Activated CD4-positive, alpha-beta T cell treated with anti-CD3 and anti-CD28 coated beads for 36 hours (primary cell): ENCODE measurements at places on chromosomes 11 and 22. TPM values are rescaled to one million over a fixed set of nuclear protein-coding genes. Genes with fewer than 3 reads are reported as not detected.
A peak's percentile ranks its signal among the peaks of the same experiment; 100 is the strongest.

DNA sequence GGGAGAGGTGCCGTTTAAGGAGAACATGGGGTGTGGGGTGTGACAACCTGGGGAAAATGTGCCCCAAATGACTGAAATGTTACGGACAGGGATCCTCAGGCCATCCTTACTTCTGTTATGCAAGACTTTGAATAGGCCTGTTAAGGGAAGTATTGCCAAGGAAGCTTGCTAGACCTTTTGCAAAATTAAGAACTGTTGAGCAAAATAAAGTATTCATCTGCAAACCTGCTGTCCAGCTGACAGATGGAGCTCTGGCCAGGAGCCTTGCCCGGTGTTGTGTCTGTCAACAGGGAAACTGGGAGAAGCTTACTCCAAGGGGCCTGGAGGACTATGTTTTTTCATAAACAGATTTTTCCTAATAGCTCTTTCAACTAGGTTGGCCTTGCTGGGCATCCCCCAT, 48.0 kb downstream of the FAT3 start:
- DNase-seq = no peak
- H3K4me1 ChIP-seq = no peaks in the 10 kb centered on the region
- no peaks in the 10 kb centered on the region for H3K36me3 ChIP-seq

- H3K36me3 ChIP-seq = peaks cover 40% of the 10 kb centered on the region
- no peak overlapping the region for H3K27ac ChIP-seq
- no peak for DNase-seq
- peaks cover 25% of the 10 kb centered on the region for H3K4me1 ChIP-seq
- no peak overlapping the region for H3K4me3 ChIP-seq
These were observed 5.5 kb downstream of the DCUN1D5 start for GRCh38 chr11:103086461-103086860.

GRCh38 chr22:26382782-26383181, 46.3 kb upstream of the ASPHD2 start:
- DNase-seq = no peak
- no peak overlapping the region for H3K27ac ChIP-seq
- no peak overlapping the region for H3K4me3 ChIP-seq
- no peaks in the 10 kb centered on the region for H3K4me1 ChIP-seq

DNA sequence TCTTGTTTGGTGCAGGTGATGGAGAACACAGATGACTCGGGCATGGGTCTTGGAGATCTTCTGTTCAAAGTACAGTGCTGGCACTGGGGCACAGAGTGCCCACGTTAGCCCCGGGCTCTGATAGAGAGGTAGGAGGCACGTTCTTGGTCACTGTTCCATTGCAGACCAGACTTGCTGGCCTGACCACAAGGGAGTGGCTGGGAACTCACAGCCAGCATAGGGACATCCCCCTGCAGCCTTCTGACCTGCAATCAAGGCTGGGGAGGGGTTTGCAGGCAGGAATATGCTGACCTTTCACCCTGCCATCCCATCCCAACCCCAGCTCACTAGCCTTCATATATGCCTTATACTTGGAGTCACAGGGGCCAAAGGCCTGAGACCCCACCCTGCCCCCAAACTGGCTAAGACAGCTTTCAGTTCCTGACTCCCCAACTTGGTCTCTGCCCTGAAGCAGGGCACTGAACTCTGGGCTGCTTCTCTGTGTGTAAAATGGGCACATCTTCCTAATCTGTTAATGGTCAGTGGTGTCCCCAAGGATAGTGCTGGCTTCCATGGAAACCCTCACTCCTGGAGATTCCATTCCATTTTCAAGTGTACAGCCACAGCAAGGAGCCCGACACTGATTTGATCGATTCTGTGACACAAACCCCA, 4.6 kb downstream of the MRPL49 start:
- H3K36me3 ChIP-seq = peaks cover 28% of the 10 kb centered on the region
- no peak overlapping the region for H3K27ac ChIP-seq
- no peak for DNase-seq

DNA sequence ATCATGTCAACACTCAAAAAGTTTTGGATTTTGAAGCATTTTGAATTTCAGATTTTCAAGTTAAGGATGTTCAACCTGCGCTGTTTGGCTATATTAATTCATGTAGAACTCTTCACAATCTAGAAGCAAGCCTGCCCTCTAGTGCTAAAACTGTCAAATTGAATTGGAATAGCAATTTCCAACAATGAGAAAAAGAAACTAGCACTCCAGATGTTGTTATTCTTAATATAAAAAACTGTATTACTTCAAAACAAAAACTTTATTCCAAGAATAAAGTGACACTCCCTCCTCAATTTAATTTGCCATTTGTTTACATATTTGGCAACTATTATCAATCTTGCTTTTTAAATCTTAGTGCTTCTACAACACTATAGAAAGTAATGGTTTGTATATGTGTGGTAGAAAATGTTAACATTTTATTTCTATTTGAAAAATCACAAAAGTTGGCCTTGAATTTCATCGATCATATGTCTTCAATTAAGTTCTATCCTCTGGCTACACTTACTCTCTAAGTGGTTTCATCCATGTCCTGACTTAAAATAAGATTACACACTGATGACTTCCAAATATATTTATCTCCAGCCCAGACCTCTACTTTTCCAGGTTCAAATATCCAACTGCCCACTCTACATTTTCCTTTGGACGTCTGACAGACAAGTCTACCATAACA, 36.6 kb downstream of the DCUN1D5 start:
- no peak overlapping the region for H3K27ac ChIP-seq
- no peak for DNase-seq
- H3K4me3 ChIP-seq = no peak overlapping the region
- H3K4me1 ChIP-seq = peaks cover 5% of the 10 kb centered on the region
- H3K36me3 ChIP-seq = peaks cover 7% of the 10 kb centered on the region
- no peaks in the 10 kb centered on the region for H3K27me3 ChIP-seq

DNA sequence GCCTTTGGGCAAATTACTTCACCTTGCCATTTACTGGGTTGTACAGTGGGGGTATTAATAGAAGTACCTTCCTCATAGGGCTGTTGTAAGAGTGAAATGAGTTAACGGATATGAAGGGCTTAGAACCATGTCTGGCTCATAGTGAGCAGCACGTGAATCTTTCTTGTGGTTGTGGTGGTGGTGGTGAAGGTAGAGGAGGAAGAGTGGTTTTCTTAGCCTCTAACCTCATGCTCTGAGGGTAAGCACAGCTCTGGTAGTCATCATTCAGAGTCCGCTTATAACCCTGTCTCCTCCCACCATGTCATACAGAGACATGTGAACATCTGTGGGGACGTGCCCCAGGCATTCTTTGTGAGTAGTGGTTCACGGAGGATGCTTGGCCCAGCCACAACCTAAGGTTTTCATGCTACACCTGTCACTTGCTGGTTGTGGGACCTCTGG, 43.6 kb downstream of the TEAD1 start:
- DNase-seq = peak; percentile 81
- H3K27ac ChIP-seq = no peak overlapping the region
- no peak overlapping the region for H3K4me3 ChIP-seq
- H3K4me1 ChIP-seq = peaks cover 20% of the 10 kb centered on the region
- no peaks in the 10 kb centered on the region for H3K36me3 ChIP-seq
- H3K27me3 ChIP-seq = peaks cover 67% of the 10 kb centered on the region

DNA sequence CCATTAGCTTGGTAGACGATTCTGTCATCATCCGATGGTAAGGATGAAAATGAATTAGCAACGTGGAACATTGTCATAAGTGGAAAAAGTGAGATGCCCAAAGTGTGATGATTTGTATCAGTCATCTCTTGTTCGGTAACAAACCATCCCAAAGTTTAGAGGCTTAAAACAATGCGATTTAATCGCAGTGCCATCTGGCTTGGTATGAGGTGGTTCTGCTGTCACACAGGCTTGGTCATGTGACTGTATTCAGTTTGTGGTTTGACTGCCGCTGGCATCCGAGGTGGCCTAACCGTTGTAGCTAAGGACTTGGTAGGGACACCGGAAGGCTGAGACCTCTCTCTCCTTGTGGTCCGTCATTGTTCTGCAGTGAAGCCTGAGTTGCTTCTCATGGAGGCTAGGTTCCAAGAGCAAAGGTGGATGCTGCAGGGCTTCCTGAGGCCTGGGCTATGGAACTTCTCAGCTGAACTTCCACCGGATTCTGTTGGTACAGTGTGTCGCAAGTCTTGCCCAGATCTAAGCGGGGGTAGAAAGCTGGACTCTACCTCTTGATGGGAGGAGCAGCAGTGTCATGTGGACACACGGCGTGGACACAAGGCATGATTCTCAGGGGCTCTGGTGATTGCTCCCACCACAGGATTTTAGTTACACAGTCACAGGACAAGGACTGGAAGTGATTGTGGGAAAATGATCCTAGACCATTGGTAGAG, 36.3 kb downstream of the BCR start:
- peaks cover 2% of the 10 kb centered on the region for H3K36me3 ChIP-seq
- peaks cover 89% of the 10 kb centered on the region for H3K4me1 ChIP-seq
- H3K4me3 ChIP-seq = peak overlapping the region; percentile 63
- DNase-seq = peak; percentile 79
- H3K27me3 ChIP-seq = no peaks in the 10 kb centered on the region

DNA sequence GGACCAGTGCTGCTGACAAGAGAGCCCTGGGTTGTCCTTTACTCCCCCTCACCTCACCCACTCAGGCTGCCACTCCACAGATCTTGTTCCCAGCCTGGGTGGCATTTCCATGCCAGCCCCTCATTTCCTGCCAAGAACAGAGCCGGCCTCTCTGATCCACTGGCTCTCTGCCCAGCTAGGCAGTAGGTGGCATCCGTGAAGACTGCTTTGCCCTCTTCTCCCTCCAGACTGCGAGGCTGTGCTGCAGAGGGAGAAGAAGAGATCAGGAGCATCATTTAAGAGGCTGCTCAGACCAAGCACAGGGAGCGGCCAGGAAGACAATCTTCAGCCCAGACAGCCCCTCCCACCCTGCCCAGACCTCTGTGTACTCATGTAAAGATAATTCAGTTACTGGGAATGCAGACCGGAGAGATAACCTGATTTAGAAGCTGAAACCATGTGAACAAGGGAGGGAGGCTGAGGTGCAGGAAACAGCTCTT, 126.9 kb upstream of the NCAM1 start:
- peaks cover 3% of the 10 kb centered on the region for H3K27me3 ChIP-seq
- no peaks in the 10 kb centered on the region for H3K4me1 ChIP-seq
- no peak overlapping the region for H3K4me3 ChIP-seq
- no peak for DNase-seq

DNA sequence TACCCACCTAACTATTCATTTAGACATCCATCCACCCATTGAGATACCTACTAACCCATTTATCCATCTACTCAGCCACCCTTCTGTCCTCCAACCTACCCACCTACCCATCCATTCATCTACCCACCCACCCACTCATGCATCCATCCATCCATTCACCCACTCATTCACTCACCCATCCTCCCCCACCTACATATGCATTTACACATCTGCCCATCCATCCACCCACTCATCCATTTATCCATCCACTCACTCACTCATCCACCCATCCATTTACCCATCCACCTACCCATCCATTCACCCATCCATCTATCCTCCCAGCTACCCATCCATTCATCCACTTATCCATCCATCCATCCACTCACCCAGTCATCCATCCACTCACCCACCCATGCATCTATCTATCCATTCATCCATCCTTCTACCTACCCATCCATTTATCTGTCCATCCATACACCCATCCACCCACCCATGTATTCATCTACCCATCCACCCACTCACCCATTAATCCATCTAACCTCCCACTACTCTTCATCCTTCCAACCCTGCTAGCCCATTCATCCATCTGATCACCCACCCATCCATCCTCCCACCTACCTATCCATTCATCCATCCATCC, 378.7 kb downstream of the CTTN start:
- H3K4me3 ChIP-seq = no peak overlapping the region
- no peaks in the 10 kb centered on the region for H3K4me1 ChIP-seq
- H3K36me3 ChIP-seq = no peaks in the 10 kb centered on the region
- no peak overlapping the region for H3K27ac ChIP-seq
- no peaks in the 10 kb centered on the region for H3K27me3 ChIP-seq
- DNase-seq = no peak

DNA sequence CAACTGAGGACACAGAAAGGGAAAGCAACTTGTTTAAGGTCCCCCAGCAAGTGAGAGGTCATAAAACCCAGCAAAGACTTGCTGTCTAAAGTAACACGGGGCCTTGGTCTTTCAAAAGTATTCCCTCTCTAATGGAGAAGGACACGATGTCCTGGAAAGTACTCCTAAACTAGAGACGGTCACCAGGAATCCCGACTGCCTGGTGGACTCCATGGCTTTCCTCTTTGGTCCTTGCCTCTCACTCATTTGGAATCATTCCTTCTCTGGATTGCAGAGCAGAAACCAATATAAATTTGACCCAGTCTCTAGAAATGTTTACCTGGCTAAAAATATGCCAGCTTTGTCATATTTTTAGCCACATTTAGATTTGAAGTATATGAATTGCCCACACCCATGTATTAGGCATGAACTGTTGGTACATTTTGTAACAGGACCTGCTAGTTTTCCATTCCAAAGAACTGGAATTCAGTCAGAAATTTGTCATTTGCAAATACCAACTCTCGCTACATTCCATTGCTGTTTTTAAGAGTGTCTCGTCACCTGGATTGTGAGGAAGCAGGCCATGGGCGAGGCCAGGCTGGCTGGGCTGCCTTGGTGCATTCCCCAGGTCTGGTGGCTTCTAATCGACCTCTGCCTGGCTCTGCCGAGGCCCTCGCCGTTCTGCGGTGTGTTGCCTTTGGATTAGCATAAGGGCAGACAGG, 12.9 kb downstream of the NAV2 start:
- H3K4me1 ChIP-seq = peaks cover 21% of the 10 kb centered on the region
- H3K27me3 ChIP-seq = peaks cover 2% of the 10 kb centered on the region
- no peak for DNase-seq
- no peak overlapping the region for H3K27ac ChIP-seq
- H3K4me3 ChIP-seq = no peak overlapping the region

DNA sequence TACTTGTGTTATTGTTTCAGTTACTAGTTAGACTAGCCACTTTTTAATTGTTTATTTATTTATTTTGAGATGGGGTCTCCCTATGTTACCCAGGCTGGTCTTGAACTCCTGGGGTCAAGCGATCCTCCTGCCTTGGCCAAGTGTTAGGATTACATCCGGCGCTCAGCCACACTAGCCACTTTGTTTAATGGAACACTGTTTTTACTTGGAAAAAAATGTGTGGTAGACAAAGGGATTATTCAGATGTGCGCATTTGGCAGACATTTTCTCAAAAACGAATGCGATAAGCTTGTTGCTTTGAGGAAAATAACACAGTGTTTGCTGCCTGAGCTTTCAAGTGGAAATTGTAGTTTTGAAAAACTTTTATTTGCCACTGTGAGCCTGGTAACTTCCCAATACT, 51.0 kb downstream of the CTNND1 start:
- no peak overlapping the region for H3K27ac ChIP-seq
- H3K4me3 ChIP-seq = no peak overlapping the region
- peaks cover 7% of the 10 kb centered on the region for H3K4me1 ChIP-seq
- H3K36me3 ChIP-seq = peaks cover 17% of the 10 kb centered on the region

DNA sequence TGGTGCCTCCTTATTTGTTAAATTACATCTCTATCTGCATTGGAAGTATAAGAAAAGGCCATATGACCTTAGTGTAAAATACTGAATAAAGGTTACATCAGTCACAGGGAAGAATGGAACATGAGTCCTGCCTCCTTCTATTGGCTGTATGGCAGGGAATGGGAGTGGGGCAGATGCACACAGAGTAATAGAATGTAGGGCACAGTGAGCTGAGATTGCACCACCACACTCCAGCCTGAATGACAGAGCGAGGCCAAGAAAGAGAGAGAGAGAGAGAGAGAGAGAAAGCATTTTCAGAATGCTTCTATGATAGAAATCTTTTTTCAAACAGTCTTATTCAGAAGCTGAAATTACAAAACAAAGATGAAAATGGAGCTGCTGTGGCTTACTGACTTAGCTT, 58.8 kb downstream of the SLN start:
- no peaks in the 10 kb centered on the region for H3K4me1 ChIP-seq
- H3K27me3 ChIP-seq = peaks cover 23% of the 10 kb centered on the region
- DNase-seq = no peak
- H3K36me3 ChIP-seq = no peaks in the 10 kb centered on the region
- H3K27ac ChIP-seq = no peak overlapping the region
- H3K4me3 ChIP-seq = no peak overlapping the region

EFCAB6 gene
- total RNA-seq = 0.56 TPM

OR5M10 gene
- not detected for total RNA-seq
